NB4 (cell line): ENCODE measurements at places on chromosomes 5 and 9.
A peak's percentile ranks its signal among the peaks of the same experiment; 100 is the strongest.

DNA sequence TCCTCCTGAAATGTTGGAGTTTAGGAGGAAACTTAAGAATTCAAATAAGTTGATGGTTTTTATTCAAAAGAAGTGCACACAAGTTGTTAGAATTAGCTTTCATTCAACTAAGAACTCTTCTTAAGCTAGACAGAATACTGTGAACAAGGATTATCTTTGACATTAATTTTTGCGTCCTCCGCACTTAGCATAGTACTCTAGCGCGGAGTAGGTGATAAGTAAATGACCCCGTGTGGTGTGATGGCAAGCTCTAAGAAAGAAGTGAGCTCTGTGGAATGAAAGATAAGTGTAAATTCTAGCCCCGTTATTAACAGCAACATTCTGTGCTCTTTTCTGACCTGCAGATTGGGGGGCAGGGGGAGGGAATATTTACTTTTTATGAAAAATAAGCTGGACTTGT lies 1.0 kb downstream of the BRIX1 start:
- no peak for DNase-seq

DNA sequence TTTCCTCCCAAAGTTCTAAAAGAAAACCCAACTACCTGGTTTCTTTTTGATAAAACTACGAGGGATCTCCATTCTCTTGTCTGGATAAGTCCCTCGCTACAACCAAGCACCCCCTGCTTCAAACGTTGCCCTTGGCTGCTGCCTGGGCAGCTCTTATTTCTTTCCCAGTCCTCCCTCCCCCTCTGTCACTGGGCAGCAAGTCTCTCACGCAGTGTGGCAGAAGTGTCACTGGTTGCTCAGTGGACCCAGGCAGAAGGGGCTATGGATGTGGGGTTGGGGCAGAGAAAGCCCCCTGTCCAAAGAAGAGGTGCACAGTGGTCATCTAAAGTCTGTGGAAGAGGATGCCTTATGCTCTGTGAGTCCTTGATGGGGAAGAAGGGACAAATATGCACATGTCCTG lies 7.2 kb upstream of the SMIM32 start:
- no peak for DNase-seq

DNA sequence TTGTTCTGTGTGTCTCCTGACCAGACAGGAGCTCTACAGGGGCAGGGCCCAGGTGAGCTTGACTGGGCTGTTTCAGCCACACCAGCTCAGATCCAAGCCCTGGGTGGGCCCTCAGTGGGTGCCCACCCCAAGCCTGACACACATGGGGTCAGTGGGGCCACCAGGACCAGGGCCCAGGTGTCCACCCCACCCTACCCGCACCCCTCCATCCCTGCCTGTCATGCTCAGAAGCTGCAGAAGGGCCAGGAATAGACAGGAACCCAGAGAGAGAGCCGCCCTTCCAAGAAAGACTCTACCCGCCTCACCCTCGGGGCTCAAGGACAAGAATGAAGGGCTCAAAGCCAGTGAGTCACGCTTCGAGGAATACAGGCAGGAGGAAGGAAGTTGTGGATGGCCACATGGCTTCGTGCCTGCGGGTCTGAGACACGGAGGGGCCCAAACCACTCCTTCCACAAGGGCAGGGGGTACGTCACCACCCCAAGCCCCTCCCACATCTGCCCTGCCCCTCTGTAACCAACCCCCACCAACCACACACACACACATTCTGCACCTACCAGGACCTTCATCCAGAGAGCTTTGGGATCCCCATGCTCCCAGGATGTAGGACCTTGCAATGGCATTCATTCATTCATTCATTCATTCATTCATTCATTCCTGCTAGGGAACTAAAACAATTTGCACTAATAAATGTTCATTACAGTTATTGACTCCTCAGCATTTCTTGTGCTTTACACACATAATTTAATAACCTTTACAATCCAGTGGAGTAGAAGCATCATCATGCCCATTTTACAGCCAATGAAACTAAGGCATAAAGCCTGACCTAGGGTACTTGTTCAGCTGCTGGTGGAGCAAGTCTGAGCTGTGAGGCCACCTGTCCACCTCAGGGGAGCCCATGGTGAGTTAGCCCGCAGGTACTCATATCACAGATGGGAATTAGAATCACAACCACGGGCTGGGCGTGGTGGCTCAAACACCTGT lies 55.9 kb upstream of the STXBP1 start:
- peak; percentile 94 for DNase-seq

- peak; percentile 4 for DNase-seq
These were observed 215.5 kb upstream of the RORB start for GRCh38 chr9:74281674-74282073.

- no peak for DNase-seq
These were observed 90.5 kb downstream of the RASEF start for GRCh38 chr9:82972446-82972845.

GRCh38 chr5:35954175-35954574 lies 15.8 kb upstream of the CAPSL start:
- no peak for DNase-seq

DNA sequence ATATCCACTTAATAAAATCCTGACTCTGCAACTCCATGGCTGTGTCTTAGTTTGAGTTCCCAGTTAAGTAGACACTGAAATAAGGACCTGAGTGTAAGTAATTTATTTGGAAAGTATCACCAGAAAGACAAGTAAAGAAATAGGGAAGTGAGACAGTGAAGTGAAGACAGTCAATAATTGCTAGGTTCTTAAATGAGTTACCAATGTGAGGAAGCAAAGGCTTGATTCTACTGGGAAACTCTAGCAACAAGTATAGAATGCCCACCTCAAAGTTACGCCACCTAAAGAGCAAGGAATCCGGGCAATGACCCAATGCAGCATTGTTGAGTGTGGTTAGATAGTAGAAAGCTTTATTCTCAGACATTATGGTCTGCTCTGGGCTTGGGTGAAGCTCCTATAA lies 383.9 kb downstream of the TLR4 start:
- no peak for DNase-seq

DNA sequence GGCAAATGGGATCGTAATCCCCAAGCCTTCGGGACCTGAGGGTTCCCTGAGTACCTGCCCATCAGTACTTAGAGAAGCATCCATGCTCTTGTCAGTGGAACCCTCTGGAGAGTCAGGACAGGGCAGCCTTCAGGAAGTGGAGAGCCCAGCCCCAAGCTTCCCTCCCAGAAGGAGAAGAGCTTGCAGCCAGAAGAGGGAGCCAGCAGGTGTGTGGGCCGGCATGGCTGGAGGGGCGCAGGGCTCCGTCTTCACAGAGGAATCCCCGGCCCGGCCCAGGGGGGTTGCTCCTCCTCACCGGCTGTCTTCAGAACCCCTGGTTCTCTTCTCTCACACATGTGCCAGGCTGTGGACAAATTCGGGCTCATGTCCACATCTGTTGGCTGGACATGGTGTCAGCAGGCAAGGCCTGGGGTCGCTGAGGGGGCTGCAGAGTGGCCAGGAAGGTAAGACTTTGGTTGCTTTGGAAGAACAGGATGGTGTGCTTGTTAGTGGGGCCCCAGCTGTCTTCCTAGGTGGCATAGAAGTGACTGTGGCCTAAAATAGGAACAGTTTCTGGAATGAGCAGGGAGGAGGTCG lies 58.9 kb upstream of the RXRA start:
- peak; percentile 45 for DNase-seq

DNA sequence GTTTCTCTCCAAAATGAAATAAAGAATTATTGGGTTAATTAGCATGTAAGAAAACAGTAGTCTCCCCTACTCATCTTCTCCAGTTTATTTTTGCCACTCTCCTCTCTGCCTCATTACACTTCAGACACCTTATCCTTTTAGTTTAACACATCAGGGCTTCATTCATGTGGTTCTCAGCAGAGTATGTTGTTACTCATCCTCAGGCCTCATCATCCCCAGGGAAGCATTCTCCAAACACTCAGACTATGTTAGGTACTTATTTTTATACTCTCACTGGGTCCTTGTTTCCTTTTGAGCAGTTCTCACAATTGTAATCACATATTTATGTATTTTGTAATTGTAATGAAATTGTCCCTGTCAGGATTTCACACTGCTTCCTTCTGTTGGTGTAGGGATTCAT lies 470.5 kb downstream of the PDE4D start:
- DNase-seq, result no peak

GRCh38 chr5:134575316-134575715 lies 49.8 kb downstream of the JADE2 start:
- DNase-seq, result no peak

GRCh38 chr9:81827616-81828296 lies 100.5 kb upstream of the SPATA31D4 start:
- no peak for DNase-seq

DNA sequence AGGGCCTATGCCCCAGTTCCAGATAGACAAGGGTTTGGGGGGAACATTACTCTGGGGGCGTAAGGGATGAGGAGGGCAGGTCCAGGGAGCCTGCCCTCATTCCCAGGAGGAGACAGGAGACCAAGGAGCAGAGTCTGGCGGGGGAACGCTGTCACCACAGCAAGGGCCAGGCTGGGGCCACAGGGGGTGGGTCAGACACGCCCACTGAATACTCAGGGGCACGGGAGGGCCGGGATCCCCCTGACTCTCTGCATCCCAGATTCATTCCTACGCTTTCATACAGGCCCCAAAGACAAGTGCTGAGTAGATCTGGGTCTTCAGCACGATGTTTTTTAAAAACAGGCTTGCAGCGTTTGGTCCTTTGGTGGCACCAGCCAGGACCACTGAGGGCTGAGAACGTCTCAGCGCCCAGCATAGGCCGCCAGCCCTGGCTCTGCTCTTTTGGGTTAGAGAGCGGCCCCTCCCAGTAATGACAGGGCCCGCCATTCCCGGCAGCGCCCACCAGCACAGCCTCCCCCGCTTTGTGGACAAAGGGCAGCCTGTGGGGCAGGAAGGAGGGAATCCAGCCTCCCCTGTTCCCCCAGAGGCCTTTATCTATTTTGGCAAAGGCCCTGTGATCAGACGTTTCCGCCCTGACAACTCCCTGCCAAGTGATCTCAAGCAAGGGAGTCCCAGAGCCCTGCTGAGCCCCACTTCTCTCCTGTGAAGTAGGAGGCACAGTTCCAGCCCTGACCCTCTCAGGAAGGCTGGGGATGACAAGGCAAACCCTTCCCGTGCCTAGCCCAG lies 24.9 kb downstream of the NEK6 start:
- DNase-seq, result peak; percentile 60

- DNase-seq, result no peak
These were observed 4.0 kb downstream of the MYOZ3 start for GRCh38 chr5:150665044-150665443.

GRCh38 chr5:57844410-57844809 lies 361.8 kb upstream of the ACTBL2 start:
- no peak for DNase-seq

DNA sequence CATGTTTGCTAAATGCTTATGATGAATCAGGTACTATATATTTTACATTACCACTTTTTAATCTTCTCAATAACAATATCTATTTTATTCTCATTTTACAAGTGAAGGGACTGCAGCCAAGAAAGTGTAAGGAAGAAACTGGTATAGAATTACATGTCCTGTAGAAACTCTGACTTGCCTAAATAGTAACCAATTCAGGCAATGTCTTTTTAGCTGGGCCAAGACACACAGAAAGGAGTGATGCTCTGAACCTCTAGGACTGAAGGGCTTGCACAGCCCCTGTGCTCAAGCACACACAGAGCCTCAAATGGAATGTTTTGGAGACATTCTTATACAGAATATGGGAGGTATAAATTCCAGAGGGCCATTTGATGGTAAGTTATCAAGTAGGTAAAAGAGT lies 286.4 kb upstream of the TNC start:
- no peak for DNase-seq

GRCh38 chr5:121497176-121497575 lies 354.5 kb upstream of the FTMT start:
- no peak for DNase-seq

DNA sequence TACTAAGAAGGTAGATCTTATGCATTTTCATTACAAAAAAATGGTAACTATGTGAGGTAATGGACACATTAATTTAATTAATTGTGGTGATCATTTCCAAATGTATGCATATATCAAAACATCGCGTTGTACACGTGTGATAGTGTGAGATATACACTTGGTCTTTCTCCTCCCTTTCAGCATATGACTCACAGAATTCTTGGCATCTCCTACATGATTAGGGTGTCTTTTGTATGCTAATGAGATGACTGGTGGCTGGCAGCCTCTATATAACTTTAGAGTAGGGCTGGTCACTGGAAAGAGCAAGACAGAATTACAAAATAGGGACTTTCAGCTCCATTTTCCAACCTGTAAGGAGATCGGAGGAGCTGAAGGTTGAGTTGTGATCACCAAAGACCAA lies 1167.6 kb downstream of the CDH12 start:
- no peak for DNase-seq

- no peak for DNase-seq
These were observed 72.0 kb downstream of the MLLT3 start for GRCh38 chr9:20550326-20550725.

DNA sequence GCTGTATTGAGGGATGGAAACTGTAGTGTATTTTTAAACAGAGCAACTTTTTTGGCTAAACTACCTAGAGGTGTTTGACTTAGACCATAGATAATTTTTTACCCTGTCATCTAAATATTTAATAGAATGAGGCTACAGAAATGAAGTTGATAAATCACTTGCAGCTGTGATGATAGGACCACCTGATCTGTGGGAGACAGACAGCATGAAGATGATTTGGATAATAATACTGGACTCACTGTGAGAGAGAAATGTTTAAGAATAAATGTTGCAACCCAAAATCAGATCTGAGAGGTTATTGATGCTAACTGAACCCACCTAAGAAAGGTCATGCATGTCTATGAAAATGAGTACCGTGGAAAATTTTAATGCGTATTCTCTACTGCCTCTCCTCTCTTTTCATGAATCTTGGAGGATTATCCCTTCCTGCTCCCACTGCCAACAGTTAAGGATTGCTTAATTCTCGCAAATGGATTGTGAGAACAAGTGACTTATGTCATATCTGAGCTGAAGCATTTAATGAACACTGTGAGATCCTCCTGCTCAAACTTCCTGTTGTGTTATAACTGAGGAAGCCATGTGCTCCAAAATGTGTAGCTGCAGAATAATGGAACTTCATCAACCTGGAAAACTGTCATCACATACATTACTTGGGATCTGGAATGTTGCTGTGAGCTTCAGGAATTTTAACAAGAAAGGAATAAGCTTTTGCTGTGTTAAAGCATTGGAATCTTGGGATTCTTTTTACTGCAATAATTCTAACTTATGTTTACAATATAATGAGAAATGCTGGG lies 617.9 kb upstream of the CDH18 start:
- DNase-seq, result no peak

DNA sequence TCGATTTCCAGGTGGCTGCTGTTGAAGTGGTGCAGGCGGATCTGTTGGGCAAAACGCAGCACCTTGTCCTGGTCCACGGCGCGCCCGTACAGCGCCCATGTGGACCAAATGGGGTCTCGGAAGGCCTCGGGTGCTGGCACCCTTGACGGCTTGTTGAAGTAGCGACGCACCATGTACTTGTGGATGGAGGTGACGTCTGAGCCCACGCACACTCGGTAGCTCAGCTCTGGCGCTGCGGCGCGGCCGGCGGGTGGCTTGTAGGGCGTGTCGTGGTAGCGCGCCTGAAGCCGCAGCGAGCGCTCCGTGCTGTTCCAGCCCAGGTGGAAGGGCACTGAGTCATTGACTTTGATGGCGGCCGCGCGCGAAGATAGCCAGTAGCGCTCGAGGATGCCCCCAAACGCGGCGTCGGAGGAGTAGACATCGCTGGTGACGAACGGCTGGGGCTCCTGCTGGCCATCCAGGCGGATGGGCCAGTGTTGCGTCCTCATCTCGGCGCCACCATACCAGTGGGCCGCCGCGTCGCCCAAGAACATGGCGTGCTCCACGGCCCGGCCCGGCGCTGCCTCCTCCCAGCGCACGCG lies 4.7 kb downstream of the MYORG start:
- DNase-seq, result no peak
